ENCODE measurements at places on chromosomes 2 and 18.
A peak's percentile ranks its signal among the peaks of the same experiment; 100 is the strongest.

GRCh38 chr2:111897630-111897923 lies 830 bp upstream of the MERTK start:
- no peak for DNase-seq

- no peak for DNase-seq
Measured at GRCh38 chr2:179528576-179529069, 264.0 kb upstream of the SESTD1 start.

DNA sequence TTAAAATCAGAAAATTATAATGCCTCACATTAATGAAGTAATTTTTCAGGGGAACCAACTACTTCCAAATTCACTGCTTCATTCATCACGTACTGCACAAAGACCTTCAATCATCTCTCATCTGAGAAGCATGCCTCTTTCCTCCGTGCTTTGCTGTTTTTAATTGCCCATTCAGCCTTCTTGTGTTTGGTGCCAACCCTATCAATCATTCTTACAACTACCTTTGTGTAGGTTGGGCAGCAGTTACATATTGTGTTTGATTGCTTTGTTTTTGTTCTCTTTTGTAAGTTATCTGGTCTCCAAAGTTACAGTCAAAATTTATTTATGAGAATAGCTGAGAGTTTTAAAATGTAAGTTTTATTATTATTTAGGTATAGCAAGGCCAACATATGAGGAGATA lies 549.0 kb upstream of the SLC8A1 start:
- no peak for DNase-seq

- no peak for DNase-seq
Measured at GRCh38 chr18:38067086-38067485, 501.5 kb upstream of the CELF4 start.

DNA sequence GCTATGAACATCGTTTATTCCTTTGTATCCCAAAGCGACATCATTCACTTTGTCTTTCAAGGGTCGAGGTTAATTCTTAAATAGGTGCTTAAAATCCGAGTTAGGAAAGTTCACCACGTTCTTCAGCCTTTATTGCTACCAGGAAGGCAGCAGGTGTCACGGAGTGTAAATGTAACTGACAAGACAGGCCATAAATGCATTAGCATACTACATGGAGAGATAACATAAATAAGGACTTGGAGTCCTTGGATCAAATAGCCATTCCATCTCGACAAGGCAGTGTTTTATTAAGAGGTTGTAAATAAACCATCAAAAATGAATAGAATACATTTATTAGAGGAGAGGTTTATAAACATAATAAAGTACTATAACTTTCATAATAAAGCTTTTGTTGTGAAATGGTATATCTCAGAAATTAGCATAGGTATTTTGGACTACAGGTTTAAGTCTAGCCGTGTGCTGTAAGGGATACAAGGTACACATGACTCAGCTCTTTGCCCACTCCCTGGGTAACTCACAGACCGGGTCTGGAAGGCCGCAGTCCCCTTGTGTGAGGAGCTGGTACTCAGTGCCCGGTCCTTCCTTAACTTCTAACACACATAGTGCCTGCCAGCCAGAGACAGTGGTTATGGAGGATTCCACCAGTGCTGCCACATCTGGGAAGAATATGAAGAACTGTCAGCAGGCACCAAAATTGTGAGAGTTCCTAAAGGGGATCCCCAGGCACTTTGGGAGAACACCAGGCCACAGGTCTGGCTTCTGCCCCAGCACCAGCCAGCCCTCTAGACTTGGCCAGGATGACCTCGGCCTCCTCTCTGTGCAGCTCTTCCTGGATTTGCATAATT lies 29.4 kb downstream of the CAPN13 start:
- DNase-seq: no peak

GRCh38 chr2:27638037-27638637 lies 9.3 kb downstream of the GPN1 start:
- peak; percentile 22 for DNase-seq

DNA sequence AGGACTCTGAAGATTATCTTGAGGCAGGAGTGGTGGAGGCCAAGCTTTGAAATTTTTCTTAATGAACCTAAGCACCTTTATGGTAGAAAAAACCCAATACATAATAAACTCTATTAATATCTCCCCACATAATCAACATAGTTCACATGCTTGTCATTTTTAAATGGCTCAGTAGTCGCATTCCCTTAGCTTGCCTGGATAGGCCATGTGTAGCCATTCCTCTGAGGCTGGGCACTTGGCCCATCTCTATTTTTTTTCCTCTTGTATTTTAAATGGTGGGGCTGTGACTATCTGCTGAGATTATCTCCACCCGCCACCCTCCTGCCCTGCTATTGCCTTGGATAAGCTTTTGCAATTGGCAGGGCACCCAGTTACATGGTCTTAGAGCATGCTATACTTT lies 143.1 kb downstream of the FHOD3 start:
- peak; percentile 47 for DNase-seq

Data from adipocyte (in vitro differentiated cells).